ENCODE measurements at places on chromosomes 4 and X.

DNA sequence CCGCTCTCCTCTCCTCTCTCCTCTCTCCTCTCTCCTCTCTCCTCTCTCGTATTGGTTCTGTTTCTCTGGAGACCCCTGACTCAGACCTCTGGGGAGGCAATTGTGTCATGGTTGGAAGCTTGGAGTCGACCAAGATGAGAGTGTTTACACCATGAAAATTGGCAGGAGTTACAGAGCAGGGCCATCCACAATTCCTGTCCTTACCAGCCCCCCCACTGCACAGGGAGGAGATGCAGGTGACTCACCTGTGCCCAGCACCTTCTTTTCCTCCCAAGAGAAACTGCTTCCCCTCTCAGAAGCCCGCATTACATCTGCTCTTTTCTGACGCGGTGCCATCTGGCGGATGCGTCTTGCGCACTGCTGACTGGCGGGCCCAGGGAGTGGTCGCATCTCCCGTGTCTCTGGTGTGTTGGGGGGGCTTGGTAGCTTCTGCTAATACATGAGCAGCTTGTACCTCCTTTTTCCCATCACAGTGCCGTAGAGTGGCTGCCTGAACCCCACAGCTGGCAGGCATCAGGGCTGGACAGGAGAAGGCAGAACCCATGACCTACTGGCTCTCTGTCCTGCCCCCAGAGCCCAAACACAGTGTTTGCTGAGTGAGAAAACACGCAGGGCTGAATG, 31.4 kb upstream of the GPR78 start:
- no peak for DNase-seq

DNA sequence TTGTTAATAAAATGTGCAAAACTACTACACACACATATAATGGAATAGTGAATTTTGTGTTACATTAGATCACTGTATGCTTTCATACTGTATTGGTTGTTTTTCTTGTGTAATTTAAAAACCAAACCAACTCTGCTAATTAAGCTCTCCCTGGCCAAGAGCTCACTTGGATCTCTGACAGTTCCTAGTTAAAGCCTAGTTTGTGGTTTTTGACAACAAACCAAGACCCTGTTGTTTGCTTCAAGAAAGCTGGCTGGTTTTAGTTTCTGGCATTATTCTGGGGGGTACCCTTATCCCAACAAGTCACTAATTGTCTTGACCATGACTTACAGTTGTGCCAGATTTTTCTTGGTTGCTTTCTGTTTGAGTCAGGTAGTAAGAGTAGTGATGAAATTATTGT, 121.4 kb upstream of the CXorf66 start:
- no peak for DNase-seq

GRCh38 chr4:39812500-39812899, 114.6 kb downstream of the UBE2K start:
- DNase-seq = no peak

DNA sequence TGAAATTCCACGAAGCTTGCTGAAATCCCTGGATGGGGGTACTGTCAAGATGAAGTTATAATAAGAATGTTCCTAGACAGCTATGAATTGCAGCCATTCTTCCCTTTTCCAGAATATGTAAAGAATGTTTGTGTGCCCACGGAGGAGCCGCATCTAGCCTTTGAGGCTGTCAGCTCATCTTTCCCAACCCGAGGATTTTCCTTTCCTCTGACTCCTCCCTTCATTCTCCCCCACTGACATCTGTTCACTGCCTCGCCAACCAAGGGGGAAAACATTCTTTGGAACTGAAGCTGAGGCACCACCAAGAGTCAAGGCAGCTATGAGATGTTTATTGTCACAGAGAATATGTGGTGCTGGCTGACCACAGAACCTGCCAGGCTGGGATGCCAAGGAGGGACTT, 8.8 kb downstream of the NHSL2 start:
- DNase-seq = no peak

DNA sequence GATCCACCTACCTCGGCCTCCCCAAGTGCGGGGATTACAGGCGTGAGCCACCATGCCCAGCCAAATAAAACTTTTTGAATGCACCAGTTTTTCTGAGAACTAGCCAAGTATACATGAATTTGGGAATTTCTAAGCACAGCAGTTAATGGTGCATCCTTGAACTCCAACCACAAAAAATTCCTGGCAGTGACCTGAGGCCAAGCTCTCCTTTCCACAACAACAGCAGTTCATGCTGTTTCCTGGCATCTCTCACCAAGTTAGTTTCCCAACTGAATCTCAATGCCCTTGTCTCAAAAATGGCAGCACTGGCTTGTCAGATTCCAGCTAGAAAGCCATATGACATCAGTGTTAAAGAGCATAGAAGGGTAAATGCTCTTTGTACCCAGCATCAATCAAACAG, 15.9 kb upstream of the XKRX start:
- DNase-seq = no peak

DNA sequence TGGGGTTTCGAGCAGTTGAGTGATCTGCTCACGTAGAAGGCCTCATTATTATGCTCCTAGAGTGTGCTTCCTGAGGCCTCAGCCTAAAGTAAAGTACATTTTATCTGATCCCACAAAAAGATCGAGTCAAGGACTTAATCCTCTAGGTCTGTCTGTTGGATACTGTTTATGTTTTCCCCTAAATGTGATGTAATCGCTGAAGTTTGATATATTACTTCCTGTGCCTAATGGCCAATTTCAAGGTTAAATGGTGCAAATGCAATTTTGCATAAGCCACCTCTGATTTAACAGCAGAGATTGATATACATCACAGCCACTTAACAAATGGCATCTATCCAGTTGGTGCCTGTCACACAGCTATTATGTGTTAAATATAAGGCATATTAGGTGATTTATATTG, 19.4 kb upstream of the SERTM2 start:
- no peak for DNase-seq

DNA sequence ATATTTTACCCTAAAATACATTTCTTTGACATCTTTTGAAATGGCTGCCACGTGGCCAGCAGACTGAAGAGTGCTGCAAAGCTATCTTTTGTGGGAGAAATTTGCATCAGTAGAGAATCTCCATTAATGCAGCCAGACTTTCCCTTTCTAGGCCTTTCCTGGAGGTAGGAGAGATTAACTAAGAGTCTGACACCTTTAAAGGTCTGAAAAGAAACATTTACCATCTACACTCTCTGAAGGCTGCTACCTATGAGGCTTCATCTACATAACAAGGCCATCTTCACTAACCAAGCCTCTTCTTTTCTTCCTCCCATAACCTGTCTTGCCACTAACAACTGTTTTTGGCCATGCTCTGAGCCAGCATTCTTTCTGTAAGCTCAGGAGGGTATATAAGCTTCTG, 17.8 kb upstream of the SPRY1 start:
- no peak for DNase-seq

DNA sequence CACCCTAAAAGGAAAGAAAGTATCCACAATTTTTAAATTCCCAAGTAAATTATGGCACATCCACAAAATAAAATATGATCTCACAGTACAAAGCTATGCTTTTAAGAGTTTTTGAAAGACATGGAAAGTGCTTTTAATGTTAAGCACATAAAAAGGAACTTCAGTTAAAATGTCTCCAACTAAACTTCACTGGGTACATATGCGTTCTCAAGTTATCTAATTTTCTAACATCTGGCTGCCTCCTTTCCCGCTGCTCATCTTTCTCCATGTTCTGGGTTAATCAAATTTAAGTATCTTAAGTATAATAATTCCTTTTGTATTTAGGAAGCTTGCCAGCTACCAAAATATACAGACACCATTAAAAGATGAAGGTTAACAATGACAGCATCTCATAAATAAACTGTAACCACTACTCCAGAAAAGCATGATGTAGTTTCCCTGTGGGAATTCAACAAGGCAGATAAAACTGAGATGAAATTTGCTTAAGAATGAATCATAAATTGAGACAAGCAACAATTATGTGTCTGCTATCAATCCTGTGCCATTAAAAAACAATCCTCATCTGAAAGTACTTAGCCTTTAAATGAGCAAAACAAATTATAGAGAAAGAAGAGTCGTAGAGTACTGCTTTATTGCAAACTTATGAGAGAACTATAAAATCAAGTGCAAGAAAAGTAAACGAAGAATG, 25.1 kb downstream of the PRSS12 start:
- DNase-seq = no peak

GRCh38 chr4:47553329-47554125, 68.5 kb downstream of the ATP10D start:
- DNase-seq = no peak

Data from stimulated activated CD4-positive, alpha-beta T cell treated with anti-CD3 and anti-CD28 coated beads, TNF-alpha, amount 100 ng/mL, for 4 hours (primary cell).